Stimulated activated CD4-positive, alpha-beta T cell treated with anti-CD3 and anti-CD28 coated beads, Interleukin-4, amount 100 ng/mL, for 24 hours (primary cell): ENCODE measurements at places on chromosomes 12 and 14.

DNA sequence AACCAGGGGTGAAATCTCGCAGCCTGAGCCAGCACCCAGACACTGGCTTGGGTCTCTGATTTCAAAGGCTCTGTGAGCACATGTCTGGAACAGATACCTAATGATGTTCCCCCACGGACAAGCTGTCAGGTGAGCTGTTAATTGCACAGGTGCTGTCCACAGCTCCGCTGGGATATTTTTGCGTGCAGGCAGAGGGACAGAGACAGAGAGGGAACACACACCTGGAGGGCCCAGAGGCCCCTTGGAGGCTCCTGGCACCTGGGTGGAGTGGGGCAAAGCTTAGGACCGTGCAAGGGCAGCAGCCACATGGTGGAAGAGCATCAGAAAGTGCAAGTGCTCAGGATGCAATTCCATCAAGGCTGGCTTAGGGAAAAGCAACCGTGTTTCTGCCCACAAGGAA lies 57.3 kb downstream of the ARL6IP4 start:
- no peak for DNase-seq

DNA sequence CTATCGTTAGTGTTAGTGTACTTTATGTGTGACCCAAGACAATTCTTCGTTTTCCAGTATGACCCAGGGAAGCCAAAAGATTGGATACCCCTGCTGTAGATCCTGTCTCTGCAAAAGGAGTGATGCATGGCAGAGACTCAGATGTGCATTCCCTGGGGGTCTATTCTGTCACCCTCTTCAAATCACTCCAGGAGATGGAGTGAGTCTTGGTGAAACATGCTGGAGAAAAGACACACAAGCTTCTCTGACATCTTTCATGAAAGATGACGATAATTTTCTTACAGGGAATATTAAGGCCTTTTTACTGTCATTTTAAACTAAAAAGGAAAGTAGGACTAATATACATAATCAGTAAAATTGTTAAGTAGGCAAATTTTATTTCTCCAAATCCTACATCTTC lies 437.9 kb upstream of the SOX5 start:
- no peak for DNase-seq

GRCh38 chr12:52914576-52915121 lies 9.8 kb upstream of the KRT8 start:
- DNase-seq, result no peak

GRCh38 chr12:2682296-2683251 lies 112.2 kb upstream of the FKBP4 start:
- peak; percentile 34 for DNase-seq

DNA sequence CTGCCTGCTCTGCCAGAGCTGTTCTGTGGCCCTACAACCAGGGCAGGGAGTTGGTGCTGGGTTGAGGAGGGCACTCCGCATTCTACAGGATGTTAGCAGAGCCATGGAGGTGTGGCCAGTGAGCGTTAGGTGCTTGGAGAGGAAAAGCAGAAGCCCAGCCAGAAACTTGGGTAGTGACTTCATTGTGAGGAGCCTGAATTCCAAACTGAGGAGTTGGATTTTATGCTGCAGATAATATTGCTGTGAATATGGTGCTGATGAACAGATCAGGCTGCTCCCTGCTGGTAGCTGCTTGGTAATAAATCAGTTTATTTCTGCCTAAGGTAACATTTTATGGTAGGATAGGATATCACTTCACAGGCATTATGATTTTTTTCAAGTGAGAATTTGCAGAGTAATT lies 7.1 kb upstream of the CCDC175 start:
- DNase-seq, result no peak

GRCh38 chr12:112852810-112853209 lies 54.0 kb upstream of the OAS1 start:
- DNase-seq, result no peak

DNA sequence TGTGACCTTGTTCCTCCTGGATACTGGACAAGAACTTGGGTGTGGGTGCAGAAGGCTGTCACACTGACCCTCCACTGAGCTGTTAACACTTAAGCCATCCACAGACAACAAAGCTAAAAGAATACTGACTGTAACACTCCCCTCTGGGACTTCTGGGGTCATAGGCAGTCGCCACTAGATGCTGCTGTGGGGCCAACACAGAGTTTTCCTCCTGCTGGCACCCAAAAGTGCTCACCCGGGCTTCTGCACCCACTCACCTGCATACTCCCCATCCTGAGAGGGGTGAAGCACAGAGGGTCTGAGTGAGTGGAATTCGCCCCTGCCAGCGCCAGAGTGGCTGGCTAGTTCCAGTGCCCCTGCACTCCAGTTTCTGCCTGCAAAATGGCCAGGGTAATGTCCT lies 422.4 kb upstream of the LMO3 start:
- no peak for DNase-seq

- DNase-seq, result no peak
These were observed 25.1 kb downstream of the SYNJ2BP start for GRCh38 chr14:70391493-70392391.

DNA sequence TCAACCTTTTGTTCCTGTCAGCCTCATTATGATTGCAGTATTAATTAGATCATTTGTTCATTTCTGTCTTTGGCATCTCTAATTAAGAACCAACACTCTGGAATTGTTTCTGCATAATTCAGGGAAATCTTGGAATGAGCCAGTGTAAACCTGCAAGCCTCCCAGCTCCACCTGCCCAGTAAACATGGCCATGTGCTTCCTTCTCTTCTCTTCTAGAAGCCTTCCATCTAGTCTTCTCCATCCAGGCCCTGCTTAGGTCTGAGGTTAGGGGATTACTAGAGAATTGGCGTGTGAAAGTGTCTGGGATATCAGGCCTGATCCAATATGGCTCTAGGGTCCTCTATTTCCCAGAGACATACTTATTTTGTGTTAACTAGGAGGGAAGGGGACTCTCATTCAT lies 528.0 kb downstream of the AACS start:
- DNase-seq, result no peak

DNA sequence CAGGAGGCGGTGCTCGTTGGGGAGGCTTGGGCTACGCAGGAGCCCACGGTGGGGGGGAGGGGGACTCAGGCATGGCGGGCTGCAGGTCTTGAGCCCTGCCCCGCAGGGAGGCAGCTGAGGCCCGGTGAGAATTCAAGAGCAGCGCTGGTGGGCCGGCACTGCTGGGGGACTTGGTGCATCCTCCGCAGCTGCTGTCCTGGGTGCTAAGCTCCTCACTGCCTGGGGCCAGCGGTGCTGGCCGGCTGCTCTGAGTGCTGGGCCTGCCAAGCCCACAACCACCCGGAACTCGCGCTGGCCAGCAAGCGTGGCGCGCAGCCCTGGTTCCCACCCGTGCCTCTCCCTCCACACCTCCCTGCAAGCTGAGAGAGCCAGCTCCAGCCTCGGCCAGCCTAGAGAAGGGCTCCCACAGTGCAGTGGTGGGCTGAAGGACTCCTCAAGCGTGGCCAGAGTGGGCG lies 3.2 kb downstream of the METTL25 start:
- DNase-seq, result no peak

- no peak for DNase-seq
These were observed 525.1 kb upstream of the FBXO33 start for GRCh38 chr14:39957290-39957689.

- DNase-seq, result no peak
These were observed 1.5 kb downstream of the VPS37B start for GRCh38 chr12:122894193-122895121.

DNA sequence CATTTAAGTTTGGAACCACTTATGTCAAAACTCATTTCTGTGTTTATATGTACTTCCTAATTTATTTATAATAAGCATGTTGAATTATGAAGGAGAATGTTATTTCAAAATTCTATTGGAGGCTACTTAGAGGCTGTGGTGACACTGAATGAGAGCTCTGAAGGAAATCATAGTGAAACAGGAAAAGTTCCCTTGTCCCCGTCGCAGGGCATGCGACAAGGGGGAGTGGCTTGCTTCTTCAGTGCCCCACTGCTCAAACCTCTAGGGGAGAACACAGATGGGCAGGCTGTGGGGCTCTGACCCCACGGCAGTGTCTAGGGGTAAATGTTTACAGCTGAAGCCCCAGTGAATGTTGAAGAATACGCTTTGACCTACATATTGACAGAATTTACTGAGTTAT lies 261.9 kb downstream of the RAD51B start:
- no peak for DNase-seq

DNA sequence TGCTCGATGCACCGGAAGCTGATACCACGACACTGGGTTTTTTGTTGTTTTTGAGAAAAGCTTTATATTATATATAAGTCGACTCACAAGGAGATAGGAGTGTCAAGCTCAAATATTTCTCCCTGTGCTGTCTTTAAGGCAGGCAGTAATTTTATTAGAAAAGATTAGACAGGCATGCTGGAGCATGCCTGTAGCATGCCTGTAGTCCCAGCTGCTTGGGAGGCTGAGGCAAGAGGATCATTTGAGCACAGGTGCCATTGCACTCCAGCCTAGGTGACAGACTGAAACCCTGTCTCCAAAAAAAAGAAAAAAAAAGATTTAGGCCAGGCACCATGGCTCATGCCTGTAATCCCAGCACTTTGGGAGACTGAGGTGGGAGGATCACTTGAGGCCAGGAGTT lies 51.8 kb downstream of the GNS start:
- no peak for DNase-seq

DNA sequence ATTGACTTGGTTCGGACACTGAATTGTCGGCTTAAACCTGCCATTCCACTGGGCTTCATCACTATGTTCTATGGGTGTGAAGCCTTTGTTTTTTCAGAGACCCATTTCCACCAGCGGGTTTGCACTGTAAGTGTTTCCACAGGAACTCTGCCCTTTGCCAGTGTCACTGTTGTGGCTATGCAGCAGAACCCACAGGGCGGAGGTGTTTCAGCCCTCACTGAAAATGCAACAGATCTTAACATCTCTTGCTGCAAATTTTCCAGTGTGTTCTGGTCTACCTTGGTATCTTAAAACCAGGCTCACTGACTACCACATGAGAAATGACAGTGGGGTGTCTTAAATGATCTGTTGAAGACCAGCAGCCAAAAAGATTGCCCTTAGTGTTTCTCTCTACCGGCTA lies 21.1 kb downstream of the PRKCH start:
- peak; percentile 88 for DNase-seq

DNA sequence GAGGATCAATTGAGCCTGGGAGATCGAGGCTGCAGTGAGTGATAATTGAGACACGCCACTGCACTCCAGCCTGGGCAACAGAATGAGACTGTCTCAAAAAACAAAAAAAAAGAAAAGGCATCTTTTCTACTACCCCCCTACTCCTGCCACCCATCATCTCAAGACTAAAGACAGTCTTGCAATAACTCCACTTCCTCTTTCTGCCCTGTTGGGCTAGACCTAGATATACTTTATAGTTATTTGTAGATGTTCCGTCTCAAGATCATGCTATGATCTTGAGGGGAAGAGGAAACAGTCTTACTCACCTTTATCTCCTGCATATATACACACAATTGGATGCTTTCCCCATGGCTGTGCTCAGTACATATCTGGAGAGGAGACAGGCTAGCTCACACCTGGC lies 12.1 kb upstream of the ESPL1 start:
- DNase-seq, result no peak

DNA sequence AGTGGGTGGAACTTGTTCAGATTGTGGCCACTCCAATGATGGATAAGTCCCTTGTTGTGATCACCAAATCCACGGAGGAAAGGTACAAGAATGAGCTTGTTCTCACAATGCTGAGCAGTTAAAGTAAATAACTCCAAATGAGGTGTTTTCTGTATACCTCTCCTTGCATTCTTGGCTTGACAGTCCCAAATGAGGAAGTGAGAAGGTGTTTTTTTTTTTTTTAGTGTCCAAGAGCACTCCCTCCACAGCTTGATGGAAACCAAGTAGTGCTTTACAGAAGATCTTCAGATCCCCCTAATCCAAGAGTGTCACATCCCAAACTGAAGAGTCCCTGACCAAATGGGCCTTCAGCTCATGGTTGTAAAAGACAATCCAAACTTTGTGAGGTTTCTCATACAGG lies 153.6 kb downstream of the ATP23 start:
- no peak for DNase-seq

DNA sequence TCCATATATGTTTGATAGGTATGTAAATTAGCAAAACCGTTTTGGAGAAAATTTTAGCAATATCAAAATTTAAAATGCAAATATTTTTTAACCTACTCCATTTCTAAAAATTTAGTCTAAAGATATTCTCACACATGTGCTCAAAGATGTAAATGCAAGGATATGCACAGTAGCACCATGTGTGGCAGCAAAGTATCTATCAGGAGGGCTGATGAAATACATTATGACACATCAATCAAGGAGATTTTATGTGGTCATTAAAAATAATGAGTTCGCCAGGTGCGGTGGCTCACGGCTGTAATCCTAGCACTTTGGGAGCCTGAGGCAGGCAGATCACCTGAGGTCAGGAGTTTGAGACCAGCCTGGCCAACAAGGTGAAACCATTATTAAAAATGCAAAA lies 8.0 kb upstream of the C1R start:
- no peak for DNase-seq

GRCh38 chr14:94142247-94142646 lies 12.8 kb upstream of the IFI27L2 start:
- DNase-seq, result no peak

DNA sequence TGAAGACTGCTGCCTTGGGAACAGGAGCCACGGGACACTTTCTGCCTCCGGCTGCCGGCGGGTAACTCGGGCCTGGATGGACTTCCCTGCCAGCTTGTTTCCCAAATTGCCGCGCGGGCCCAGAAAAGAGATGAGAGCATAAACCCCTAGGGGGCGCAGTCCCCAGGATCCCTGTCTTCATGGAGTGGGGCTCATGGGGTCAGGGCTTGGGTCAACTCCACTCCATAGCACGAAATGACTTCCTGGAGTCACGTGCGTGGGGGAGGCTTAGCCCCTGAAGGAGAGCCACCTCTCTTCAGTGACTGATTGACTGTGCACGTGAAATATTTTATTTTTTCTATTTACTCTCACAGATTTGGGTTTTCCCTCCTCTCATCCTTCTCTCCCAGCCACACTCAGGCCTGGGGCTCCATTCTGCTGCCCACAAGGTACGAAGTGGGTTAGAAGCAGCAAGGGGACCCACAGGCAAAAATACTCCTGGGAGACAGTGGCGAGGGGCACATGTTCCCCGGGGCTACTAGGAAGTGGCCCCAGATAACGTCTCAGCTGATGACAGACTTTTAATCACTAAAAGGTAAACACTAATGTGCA lies 10.0 kb downstream of the PGF start:
- DNase-seq, result no peak

DNA sequence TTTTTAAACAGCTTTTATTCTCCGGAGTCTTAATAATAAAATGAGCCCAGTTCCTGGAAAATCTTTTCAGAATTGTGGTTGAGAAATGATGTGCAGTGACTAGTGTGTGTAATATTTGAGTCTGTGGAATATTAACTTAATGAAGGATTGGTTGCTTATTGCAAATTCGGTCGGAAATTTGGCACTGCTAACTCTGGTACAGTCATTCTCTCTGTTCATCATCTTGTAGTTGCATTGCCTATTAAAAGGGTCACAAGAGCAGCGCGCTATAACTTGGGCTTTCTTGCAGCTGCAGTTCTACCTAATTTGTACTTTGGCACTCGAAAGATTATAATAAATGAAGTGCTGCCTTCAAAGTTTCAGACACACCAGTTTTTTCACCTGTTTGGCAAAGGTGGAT lies 146.0 kb downstream of the FLRT2 start:
- DNase-seq, result no peak

DNA sequence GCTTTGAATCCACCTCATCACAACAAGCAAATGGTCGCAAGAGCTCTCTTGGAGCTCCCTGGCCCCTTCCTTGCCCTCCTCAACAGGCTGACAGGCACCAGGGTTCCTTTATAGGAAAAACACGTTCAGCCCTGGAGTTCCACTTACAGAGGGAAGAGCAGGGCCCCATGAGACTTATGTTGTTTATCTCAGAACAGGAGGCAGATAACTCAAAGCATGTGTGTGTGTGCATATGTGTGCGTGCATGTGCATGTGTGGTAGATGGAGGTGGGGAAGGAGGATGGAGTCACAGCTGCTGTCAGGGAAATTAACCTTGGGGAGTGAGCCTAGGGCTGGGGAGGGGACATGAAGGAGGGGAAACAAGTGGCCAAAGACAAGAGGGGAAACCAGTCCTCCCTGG lies 138.1 kb downstream of the DPF3 start:
- DNase-seq, result no peak
